ENCODE measurements at places on chromosomes 3 and 15.
A peak's percentile ranks its signal among the peaks of the same experiment; 100 is the strongest.

DNA sequence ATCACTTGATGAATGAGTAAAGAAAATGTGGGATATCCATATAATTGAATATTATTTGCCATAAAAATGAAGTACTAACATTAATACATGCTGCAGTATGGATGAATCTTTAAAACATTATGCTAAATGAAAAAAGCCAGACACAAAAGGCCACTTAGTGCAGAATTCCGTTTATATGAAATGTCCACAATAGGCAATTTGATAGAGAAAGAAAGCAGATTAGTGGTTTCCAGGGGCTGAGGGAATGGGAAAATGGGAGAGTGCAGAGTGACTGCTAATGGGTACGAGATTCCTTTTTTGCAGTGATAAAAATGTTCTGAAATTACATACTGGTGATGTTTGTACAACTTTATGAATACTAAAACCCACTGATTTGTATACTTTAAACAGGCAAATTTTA, 126.7 kb downstream of the FRMD5 start:
- no peak for DNase-seq

DNA sequence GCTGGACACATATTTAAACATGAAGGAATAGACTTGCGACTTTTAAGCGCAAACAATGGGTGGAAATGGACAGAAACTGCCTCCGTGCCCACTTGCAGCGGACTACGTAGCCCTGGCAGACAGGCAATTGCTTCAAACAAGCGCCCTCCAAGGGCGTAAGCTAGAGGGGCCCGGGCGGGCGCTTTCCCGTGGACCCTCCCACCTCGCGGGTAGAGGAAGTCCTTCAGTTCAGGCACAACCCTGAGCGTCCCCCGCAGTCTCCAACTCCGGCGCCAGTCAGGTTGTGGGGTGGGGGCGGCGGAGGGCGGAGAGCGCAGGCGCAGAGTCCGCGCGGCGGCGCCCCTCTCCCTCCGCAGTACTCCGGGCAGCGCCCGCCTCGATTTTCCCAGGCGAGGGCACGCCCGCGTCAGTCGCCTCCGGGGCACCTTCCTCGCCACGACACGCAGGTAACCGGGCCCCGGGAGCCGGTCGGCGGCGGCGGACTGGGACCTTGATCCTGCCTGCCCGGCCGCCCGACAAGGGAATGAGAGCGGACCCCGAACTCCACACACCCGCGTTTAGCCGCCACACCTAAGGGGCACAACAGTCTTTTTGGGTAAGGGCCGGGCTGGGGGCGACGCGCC, at the start of gene SLC35G2:
SLC35G2 (plus strand) TSS at position 358 of the 623 bp plus-strand sequence. CDS start 35,335 bp downstream, outside the sequence.
- no peak for DNase-seq

- no peak for DNase-seq
These were observed 338.3 kb upstream of the ZNF385D start for GRCh38 chr3:22089284-22089683.

DNA sequence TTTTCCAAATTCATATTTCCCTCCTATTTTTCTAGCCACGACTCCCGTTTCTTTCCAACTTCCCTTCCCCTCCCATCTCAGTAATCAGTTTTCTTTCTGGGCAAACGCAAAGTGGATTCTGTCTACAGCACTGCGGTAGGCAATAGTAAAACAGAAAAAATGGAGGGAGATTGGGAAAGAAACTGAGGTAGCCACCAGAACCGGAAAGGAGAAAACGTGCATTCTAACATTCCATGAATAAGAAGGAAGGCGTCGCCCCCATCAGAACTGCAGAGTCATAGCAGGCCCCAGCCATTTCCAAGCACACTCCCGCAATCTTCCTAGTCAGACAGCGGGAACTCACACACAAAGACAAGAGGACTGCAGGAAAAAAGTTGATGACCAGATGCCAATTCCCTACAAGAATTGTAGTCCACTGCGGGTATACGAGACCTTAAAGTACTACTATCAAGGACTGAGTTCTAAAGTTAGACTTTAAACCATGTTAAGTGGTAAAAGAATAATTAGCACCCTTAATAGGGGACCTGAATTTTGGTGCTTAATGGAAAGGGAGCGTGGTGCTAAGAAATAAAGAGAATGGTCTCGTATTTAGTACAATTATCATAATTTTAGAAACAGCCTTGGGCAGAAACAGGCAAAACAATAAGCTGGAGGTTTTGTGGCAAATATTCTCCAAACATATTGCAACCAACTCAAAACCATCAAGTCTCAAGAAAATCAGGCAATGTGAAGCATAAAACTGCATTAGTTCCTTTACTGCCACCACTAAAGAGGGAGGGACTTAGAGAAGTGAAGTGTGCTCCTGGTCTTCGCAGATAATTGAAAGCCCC, 1.4 kb downstream of the PFN2 start:
- DNase-seq, result no peak

DNA sequence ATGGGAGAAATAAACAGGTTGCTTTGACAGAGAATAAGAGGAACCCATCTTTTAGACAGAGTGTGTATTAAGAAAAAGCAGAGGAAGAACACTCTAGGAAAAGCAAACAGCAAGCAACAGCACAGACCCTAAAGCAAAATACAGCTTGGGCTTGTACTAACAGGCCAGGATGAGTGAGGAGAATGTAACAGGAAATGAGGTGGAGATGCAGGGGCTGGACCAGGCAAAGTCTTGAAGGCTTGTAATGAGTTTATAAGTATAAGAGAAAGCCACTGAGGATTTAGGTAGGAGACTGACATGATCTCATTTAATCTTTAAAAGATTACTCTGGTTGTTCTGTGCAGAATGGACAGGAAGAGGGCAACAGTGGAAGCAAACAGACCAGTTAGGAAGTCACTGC, 4.9 kb downstream of the UBR1 start:
- DNase-seq, result no peak

DNA sequence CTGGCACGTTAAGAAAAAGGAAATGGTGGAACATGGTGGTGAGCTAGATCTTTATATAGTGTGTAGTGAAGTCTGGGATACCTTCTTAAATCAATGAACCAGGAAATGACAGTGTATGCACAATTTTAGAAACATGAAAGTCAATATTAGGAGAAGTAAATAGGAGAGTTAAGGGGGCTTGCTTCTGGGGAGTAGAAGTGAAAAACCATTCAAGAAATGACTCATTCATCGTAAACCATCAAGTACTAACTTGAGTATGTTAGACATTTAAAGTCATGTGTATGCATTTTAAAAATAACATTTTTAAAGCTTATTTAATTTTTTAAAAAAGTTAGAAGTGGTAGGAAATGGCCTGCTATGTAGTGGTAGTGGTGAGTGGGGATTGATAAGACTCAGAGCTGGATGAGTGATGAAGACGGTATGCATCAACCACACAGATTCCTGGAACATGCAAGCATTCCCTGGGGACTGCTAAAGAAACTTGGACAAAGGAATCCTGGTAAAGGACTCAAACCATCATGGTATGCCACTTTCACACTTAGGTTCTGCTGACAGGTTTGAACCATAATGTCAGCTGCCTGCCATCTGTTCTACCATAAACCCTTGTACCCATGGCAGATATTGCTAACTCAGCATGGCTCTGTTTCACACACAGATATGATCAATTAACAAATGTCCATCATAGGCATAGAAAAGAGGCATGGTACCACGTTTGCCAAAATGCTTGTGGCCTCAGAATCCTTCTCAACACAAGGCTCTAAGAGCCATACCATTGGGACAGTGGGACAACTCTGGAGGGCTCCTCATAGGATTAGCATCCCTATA, 28.9 kb upstream of the MITF start:
- no peak for DNase-seq

GRCh38 chr3:49707113-49707480, 12.4 kb downstream of the AMIGO3 start:
- no peak for DNase-seq

DNA sequence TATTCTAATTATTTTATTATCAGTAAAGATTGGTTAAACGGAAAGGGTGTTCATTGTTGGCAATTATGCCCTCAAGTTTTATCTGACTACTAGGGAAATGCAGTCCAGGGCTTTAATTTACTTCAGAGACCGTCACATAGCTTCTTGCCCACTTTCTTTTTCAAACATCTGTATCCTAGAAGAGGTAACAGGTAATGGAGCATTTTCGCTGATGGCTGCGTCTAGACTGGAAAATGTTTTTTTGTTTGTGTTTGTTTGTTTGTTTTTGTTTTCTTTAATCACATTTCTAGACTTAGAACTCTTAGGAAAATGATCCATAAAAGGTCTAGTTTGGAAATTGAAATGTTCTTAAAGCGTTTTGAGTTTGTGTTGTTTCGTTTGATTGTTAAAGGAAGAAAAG, 71.4 kb downstream of the ANXA2 start:
- no peak for DNase-seq

GRCh38 chr3:55824406-55824805, 337.3 kb upstream of the WNT5A start:
- no peak for DNase-seq

GRCh38 chr3:120088622-120089021, 5.6 kb downstream of the GSK3B start:
- DNase-seq, result no peak

DNA sequence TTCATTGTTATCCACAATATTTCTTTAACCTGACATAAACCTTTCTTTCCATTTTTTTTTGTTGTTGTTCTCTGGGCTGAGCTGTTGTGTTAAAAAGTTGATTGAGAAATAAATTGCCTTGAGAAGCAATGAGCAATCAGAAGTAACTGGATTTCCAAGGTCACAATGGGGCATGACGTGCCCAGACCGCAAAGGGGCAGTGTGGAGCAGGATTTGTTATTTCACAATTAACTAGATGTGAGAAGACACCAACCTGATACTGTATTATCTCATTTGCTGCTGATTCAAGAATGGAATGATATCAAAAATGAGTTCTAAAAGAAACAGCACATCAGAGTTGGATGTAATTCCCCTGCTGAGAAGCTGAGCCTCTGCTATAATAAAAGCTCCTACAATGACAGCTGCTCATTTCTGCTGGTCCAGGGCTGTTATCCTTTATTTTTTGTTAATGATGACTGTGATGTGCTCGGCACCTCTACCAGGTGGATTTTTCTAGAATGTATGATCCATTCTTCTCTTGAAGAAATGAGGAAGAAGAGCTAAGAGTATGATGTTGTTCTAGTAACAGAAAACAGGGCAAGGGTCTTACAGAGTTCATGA, 28.1 kb downstream of the CPNE4 start:
- DNase-seq, result no peak

- no peak for DNase-seq
These were observed 40.3 kb upstream of the TFRC start for GRCh38 chr3:196122021-196122687.

- DNase-seq, result no peak
These were observed 19.0 kb downstream of the SYNM start for GRCh38 chr15:99123713-99124451.

DNA sequence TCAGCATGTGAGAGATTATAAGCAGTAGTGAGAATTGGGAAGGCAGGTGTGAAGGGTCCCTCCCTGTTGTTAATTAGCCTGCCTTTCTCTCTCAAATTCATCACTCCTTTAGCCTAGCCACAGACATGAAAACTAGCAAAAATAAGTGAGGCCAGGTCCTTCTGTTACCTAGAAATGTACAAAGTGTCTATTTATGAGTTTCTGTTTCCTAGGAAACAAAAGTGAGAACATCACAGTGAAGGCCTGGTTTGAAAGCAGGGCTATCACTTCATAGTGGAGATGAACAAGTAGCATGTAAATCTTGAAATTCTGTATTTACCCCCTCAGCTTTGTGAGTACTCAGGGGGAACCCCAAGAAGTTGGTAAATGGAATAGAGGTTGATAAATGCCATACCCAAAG, 78.2 kb upstream of the UMPS start:
- no peak for DNase-seq

- no peak for DNase-seq
These were observed 15.0 kb downstream of the DCBLD2 start for GRCh38 chr3:98886525-98886924.

- peak; percentile 2 for DNase-seq
These were observed 736 bp downstream of the IREB2 start for GRCh38 chr15:78438619-78439285.

GRCh38 chr3:53844262-53845102, 1.7 kb downstream of the CHDH start:
- DNase-seq, result no peak

DNA sequence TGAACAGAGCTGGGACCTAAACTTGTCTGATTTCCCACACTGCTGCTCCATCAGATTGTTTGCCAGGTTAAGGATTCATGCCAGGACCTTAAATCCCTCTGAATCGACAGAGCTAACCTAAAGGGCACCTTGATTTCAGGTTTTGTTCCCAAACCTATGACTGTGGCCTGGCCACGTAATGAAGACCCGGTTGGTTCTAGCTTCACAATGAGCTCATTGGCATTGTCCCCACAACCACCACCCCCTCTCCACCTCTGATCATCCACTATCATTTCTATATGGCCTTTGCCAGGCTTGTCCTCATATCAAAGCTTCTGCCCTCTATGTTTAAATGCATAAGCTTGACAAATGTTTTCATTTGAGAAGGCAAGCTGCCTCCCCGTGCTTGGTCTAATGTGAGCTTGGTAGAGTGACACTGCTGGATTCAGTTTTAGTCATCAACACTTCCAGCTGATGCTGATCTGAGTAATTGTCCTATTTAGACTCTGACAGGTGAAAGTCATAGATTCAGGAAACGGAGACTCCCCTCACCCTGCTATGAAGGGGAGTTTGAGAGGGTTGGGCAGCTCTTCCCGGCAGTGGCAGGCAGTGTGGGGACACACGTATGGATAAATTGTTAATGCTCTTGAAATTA, 407.1 kb upstream of the CFAP20DC start:
- DNase-seq, result no peak

GRCh38 chr3:111517801-111518200, 24.2 kb upstream of the CD96 start:
- no peak for DNase-seq

DNA sequence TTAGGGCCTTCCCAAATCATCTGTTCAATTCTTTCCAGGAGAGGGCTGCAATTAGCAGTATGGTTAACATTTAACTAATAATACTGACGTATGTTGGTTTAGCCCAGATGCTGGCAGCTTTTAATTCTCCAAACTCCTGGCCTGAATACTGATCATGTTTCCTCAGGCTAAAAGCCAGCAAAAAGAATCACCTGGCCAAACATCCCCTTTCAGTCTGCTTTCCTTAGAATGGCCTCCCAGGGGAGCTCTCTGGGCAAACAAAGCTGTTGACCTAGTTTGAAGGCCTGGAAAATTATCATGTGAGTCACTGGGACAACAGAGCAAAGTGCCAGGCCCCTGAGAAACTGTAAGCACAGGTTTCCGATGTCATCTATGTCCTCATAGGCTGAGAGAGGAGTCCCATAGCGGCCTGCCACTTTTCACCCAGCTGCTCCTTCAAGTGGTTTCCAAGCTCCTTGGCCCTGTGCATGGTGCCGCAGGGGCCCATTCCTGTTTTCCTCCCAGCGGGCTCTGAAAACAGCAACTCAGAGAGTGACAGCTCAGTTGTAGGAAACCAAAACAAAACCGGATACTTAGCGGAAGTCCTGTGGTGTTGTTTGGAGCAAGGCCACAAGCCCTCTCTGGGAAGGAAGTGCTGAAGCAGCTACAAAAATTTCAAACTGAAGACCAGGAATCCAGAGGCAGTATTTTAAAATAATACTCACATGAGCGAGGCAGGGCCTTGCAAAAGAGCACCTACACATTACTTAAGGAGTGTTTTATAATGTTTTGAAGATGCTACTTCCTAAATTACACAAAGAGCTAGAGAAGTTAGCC, 36.5 kb upstream of the RAB11A start:
- DNase-seq, result peak; percentile 70
